ENCODE measurements at places on chromosomes 5 and 9. TPM values are rescaled to one million over a fixed set of nuclear protein-coding genes. Genes with fewer than 3 reads are reported as not detected.

DMRT1 gene
- not detected for polyA plus RNA-seq

CCDC152 gene
- 0.92 TPM for polyA plus RNA-seq

ANXA2R gene
- 50.4 TPM for polyA plus RNA-seq

CLK4 gene
- polyA plus RNA-seq = 72.3 TPM

EPB41L4A gene
- 1.8 TPM for polyA plus RNA-seq

IL9 gene
- not detected for polyA plus RNA-seq

FBP2 gene
- not detected for polyA plus RNA-seq

CARTPT gene
- polyA plus RNA-seq = not detected

PAXX gene
- 126 TPM for polyA plus RNA-seq

LRRC70 gene
- polyA plus RNA-seq = 4.7 TPM

AQP3 gene
- 11.4 TPM for polyA plus RNA-seq

BAAT gene
- polyA plus RNA-seq = not detected

ADAMTSL2 gene
- polyA plus RNA-seq = not detected

SLC6A7 gene
- polyA plus RNA-seq = not detected

IL17B gene
- not detected for polyA plus RNA-seq

SHOC1 gene
- polyA plus RNA-seq = not detected

QRFP gene
- 0.07 TPM for polyA plus RNA-seq

RHOBTB3 gene
- polyA plus RNA-seq = 1.7 TPM

CAMSAP1 gene
- 6.6 TPM for polyA plus RNA-seq

IL31RA gene
- polyA plus RNA-seq = not detected

STOM gene
- 2.7 TPM for polyA plus RNA-seq

GFI1B gene
- 0.63 TPM for polyA plus RNA-seq

PJA2 gene
- 30.8 TPM for polyA plus RNA-seq

HRCT1 gene
- not detected for polyA plus RNA-seq

FCN2 gene
- not detected for polyA plus RNA-seq

ANKRD31 gene
- polyA plus RNA-seq = 0.09 TPM

RAB3C gene
- not detected for polyA plus RNA-seq

C8G gene
- polyA plus RNA-seq = 2.8 TPM

PCDHA1 gene
- not detected for polyA plus RNA-seq

KCTD16 gene
- not detected for polyA plus RNA-seq

FCN1 gene
- polyA plus RNA-seq = 16.0 TPM

TOR4A gene
- 6.0 TPM for polyA plus RNA-seq

GRAMD2B gene
- polyA plus RNA-seq = 0.86 TPM

SHISAL2B gene
- polyA plus RNA-seq = not detected
